ENCODE measurements at places on chromosomes 3 and 15.

DNA sequence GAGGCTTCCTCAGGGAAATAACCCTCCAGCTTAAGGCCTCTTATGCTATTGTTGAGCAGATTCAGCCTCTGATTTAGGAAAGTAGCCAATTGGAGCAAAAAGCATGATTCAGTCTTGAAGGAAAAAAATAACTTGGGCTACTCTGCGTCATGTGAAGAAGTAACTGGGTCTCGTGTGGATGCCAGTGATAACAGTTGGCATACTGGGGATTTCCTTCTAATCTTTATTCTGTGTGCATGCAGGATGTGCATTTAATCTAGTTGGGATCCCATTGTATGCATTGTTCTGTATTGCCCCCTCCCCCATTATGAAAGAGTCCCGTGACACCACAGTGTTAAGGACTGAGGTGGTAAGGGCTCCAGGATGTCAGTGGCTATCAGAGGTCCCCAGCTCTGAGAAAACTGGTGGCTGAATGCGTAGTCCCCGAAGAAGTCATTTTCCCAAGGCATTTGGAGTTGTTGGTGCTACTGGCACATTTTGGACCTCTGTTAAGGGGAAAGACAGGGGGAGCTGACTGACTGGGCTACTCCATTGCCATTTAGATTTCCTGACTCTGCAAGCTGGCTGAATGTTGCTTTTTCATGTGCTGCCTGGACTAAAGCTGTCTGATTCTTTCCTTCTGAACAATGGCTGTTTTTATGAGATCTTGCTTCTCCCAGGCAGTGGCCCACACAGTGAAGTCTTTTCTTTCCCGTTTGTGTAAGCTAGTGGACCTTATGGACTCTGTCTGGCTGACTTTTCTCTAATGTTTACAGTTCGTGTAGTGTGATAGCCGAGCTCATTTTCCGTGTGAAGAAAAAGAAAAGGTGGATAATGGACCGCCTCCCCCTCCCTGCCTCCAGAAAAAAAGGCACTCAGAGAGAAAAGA, 38.4 kb upstream of the TRAK1 start:
- peak; percentile 72 for DNase-seq

DNA sequence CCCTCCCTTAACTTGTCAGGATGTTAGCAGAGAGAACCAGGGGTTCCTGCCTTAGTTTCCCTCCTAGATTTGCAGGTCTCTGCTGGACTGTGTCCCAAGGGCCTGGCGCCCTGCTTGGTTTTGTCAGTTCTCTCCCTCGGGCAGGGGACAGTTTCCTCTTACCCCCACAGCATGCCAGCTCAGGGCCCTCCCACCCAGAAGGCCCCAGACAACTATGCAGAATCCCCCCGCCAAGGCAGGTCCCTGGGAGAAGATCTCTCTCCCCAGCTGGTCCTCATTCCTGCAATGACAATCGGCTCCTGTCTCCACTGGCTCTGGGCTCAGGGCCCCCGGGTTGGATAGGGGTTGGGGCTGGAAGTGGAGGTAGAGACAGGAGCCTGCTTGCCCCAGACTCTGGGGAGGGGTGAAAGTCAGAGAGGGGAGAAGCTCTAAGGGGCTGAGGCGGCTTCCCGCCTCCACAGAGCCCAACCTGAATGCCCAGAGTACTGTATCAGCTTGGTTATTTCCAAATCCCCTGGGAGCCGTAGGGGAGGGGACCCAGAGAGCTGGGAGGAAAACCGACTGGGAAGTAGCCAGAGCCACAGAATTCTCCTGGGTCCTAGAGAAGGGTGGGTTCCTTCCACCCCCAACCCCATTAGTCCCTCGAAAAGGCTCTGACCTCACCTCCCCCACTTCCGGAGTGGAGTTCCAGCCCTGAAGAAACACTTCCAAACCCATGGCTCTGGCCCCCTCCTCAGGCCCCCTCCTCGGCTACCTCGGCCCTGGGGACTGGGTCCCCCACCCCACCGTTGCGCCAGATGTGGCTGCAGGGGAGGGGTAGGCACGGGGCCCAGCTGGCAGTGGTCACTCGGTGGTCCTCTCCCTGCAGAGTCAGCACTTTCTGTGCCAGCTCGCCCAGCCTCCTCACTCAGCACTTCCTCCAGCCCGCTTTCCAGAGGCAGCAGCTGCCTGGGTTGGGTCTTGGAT, 3.8 kb upstream of the LOXL1 start:
- DNase-seq = no peak

DNA sequence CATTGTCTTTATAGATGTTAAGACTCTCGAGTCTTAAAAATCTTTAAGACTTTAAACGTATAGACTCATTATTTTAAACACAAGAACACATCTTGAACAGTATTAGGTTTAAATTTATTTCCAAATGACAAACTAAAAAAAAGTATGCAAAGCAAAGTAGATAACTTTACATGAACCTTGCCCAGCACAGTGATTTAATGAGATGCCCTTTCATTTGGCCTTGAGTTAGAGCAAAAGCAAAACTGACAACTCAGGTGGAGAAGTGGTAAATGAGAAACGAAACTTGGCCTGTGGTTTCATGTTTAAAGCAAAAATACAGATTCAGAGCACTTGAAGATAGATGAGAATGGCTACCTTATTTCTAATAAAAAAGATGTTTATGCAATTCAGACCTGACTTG, 8.6 kb downstream of the GPR15 start:
- DNase-seq = no peak

- DNase-seq = peak; percentile 85
Measured at GRCh38 chr3:134250717-134251220, at the start of gene RYK. RYK (minus strand) TSS chr3:134250859; CDS start chr3:134250654, 205 bp downstream.

DNA sequence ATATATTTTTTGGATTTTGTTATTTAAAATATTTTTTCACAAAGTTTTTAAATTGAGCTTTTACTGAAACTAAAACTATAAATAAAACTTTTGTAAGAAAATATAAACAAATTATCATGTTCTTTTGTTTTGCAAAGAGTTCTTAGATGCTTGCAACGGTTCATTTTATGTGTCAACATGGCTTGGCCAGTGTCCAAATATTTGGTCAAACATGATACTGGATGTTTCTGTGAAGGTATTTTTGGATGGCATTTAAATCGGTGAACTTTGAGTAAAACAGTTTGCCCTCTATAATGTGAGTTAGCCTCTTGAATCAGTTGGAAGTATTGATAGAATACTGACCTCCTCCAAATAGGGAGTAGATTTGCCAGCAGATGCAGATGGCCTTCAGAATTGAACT, 612.6 kb upstream of the NECTIN3 start:
- DNase-seq = no peak

DNA sequence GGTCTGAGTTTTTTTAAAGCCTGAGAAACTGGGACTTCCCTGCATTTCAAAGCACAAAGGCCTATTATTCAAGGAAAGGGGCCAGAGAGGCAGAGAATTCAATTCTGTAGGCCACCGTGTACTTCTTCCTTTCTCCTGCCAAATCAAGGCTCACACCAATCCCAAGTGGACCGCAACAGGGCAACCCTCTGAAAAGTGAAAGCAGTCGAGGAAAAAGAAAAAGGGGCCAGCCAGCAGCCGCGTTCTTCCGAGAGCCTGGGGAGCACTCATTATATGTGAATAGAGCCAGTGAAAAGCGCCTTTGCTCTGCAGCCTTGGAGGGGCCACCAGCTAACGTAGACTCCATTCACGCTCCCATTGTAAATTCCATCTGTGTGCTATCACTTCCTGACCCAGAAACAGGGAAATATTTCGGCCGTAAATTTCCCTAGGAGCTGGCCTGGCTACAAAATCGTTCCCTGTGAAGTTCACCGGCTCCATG, 45.9 kb upstream of the THUMPD3 start:
- DNase-seq = no peak

- no peak for DNase-seq
Measured at GRCh38 chr15:38508647-38509046, 54.7 kb downstream of the FAM98B start.

- no peak for DNase-seq
Measured at GRCh38 chr3:40583691-40584090, 58.9 kb downstream of the ZNF621 start.

- DNase-seq = no peak
Measured at GRCh38 chr3:108333961-108334360, 37.6 kb downstream of the HHLA2 start.
